Renal cortical epithelial cell (primary cell): ENCODE measurements at places on chromosomes 11 and 22. TPM values are rescaled to one million over a fixed set of nuclear protein-coding genes. Genes with fewer than 3 reads are reported as not detected.
A peak's percentile ranks its signal among the peaks of the same experiment; 100 is the strongest.

GPHA2 gene
- total RNA-seq = not detected in 2 replicates

CABP4 gene
- total RNA-seq = not detected in 2 replicates

DTX4 gene
- 1.7 and 17.0 TPM in 2 replicates for total RNA-seq

IGLL1 gene
- total RNA-seq = not detected in 2 replicates

CACNA1I gene
- total RNA-seq = 0.10 TPM in 1 of 2 replicates, not detected in the other

SPDYC gene
- not detected in 2 replicates for total RNA-seq

DNA sequence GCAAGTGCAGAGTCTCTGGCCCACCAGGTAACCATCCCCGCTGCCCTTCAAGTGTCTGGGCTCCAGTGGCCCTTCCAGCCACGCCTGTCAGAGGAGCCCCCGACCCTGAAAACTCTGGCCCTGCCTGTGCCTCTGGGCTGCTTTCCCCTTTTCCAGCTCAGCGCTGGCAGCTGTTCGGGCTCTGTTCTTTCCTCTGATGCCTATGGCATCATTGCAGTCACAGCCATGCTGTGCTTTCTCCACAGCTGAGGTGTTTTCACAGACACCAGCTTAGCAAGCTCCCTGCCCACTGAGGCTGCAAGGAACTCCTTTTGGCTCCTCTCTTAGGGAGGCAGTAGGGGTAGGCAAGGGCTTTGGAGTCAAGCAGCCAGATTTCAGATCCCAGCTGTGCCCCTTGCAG, 21.2 kb downstream of the P2RX3 start:
- DNase-seq = no peak

- no peak for DNase-seq
Measured at GRCh38 chr11:33448461-33449130, 191.4 kb downstream of the HIPK3 start.

- DNase-seq = peak; percentile 7
Measured at GRCh38 chr11:70371241-70371640, 27.1 kb upstream of the CTTN start.

GRCh38 chr11:79342686-79343085, 98.1 kb downstream of the TENM4 start:
- DNase-seq = no peak

GRCh38 chr11:100581318-100581717, 105.8 kb upstream of the ARHGAP42 start:
- no peak for DNase-seq

GRCh38 chr11:115450519-115450918, 53.7 kb downstream of the CADM1 start:
- no peak for DNase-seq

- DNase-seq = no peak
Measured at GRCh38 chr11:120522021-120522420, 10.5 kb downstream of the GRIK4 start.

DNA sequence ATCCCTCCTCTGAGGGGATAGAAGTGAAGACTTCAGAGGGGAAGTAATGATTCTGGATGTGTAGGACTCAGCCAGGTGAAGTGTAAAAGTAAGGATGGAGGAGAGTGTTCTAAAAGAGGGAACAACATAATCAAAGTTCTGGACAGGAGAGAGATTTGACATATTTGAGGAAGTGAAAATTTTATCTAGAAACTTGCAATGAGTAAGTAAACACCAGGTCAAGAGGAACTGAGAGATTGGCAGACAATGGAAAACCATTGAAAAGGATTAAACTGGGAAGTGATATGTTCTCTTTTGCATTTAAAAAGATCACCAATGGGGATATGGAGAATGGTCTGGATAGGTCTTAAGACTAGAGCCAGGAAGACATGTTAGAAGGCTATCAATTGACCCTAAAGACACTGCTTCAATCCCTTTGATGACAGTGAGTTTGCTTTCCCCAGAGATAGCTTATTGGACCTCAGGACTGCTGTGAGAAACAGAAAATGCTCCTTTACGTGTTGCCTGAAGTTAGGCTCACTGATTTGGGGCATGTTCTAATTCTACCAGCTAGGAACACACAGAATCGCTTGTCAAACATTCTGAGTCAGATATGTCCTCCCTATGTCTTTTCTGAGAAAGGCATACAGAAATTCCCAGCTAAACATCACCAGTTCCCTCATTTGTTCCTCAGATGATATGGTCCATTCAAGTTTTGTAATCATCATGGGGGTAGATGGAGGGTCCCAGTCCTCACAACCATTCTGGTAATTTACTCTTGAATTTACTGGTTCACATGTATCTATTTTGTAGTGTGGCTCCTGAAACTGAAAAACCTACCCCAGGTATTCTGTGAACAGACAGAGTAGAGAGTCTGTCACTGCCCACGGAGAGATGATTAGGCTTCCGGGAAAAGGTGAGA, 144.9 kb downstream of the MAML2 start:
- DNase-seq = no peak

DNA sequence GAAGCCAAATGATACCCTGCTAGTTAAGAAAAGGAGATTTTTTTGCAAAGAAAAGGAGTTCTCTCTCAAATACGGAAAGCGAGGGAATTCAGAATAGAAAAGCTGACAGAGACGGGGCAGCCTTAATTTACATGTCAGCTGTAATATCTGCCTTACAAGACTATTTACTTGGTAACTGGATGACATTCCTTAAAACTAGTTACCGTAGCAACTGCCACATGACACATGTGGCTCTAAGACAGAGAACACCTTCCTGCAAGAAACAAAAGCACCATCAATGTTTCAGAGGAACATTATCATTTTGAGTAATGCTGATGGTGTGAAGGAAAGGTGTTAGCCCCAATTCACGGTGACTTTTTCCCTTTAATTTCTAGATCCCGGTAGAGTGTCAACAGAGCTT, 222.1 kb downstream of the LRRC4C start:
- DNase-seq = peak; percentile 2

- no peak for DNase-seq
Measured at GRCh38 chr11:120034176-120034875, 103.6 kb downstream of the TRIM29 start.

DNA sequence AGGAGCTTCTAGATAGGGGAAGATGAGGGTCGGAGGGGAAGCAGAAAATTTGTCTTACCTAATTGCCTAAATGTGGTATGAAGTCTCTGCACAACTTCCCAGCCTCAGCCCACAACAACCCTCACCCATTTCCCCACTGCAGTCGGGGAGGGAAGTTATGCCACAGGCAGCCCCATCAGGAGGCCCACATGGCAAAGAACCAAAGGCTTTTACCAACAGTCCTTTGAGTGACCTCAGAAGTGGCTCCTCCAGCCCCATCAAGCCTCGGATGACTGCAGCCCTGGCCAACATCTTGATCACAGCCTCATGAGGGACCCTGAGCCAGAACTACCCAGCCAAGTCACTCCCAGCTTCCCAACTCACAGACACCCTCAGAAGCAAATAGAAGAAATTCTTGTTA, 54.8 kb downstream of the CHST1 start:
- DNase-seq = no peak

DNA sequence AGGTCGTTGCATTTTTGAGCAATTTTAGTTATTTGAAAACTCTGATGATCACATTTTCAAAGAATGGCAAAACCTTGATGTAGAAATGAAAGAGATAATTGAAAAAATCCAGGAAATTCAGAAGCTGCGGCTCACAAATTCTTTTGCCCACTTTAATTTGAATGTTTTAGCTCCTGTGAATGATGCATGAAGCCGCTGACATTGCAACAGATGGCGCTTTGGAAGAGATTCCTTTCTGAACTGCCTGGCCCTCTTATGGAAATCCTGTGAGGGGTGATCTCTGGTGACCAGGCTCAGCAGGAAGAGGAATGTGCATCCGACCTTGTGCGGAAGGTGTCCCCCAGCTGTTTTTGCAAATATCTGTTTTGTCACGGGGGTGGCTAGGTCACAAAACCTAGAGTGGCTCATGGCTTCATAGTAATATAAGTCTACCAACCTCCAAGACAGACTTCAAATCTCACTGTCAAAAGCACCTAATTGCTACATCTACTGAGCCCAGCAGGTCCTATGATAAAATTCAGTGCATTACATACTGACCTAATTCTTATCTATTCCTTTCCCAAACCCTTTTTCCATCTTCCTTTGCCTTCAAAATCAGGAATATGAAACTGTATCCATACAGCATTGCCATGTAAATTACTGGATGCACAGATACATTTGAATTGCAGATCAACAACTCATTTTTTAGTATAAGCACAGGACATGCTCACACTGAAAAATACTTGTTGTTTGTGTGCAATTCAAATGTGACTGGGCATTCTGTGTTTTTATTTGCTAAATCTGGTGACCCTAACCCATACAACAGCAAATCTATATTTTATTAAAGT, 412.7 kb downstream of the ETS1 start:
- peak; percentile 26 for DNase-seq

GRCh38 chr22:25146906-25147641, 52.6 kb upstream of the CRYBB3 start:
- no peak for DNase-seq

DNA sequence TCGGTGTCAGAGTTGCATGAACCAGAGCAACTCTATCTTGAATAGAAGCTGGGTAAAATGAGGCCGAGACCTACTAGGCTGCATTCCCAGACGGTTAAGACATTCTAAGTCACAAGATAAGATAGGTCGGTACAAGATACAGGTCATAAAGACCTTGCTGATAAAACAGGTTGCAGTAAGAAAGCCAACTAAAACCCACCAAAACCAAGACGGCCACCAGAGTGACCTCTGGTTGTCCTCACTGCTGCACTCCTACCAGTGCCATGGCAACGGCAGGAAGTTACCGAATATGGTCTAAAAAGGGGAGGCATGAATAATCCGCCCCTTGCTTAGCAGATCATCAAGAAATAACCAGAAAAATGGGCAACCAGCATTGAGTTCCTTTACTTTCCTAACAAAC, 2.4 kb upstream of the KAT5 start:
- no peak for DNase-seq

DNA sequence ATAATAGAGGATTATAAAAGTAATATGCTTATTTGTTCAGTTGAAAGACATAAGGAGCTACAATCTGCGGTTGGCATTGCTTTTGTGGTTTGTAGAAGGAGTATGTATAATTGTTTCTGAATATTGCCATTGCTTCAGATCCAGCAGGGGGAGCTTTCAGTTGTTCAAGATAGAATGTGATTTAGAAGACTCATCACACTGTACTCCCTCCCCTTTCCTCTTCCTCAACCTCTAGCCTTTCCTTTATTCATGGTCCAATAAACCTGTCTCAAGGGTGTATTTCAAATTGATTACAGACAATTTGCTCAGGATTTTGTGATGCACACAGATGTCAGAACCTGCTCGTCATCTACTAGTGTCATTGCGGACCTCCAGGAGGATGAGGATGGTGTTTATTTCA, 9.8 kb downstream of the PRMT3 start:
- DNase-seq = peak; percentile 66

GRCh38 chr11:6633422-6634408, 14.5 kb upstream of the TPP1 start:
- DNase-seq = no peak

DNA sequence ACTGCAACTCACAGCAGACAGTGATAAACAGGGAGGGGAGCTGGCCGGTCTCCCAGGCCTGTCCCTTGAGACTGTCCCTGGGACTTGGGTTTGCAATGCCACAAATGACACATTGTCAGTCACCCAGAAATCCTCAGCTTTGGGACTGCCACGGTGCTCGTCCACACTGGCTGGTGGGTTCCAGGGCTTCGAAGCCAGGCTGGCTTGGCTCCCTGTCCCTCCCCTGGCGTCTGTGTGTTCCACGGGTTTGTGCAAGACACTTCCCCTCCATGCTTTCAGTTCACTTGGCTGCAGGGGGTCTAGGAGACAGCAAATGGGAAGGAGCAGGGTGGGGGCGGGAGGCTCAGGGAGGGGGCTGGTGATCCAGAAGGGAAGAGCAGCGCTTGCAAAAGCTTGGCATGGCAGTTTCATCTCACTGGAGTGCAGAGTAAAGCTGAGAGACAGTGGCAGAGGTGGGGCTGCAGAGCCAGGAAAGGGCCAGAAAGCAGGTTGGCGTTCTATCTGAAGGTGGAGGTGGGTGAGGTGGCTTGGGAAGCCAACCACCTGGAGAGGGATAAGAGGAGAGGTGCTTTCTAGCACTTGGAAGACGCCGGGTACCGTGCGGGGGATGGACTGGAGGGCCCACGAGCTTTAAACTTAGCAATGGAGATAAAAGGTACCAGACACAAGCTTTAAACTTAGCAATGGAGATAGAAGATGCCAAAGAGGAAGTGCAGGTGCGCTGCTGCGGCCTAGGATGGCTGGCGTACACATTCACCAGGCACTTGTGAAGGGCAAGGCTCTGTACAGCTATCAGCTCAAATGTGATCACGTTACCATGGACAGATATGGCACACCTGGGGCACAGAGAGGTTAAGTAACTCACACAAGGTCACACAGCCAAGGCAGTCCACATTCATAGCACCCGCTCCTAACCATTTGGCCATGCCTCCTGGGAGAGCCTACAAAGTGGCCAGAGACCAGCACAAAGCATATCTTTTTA, 86.4 kb upstream of the SHISAL1 start:
- no peak for DNase-seq

GRCh38 chr11:9745411-9746211, 81.7 kb downstream of the SWAP70 start:
- no peak for DNase-seq

DNA sequence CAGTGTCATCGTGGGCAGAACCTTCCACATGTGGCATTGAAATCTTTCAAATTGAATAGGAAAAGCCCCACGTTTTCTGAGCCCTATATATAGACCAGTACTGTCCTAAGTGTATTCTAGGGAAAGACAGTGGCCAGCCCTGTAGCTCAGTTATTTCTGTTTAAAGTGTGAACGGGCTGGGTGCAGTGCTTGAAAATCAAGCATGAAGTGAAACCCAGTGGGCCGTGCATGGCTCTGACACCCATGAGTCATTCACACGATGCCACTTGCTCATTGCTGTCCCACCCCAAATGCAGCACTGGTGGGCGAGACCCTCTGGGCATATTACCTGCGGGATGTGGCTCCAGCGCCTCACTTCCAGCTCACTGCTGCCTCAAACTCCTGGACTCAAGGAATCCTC, 29.8 kb upstream of the CCDC188 start:
- DNase-seq = peak; percentile 3

GRCh38 chr22:27032091-27032761, 374.8 kb downstream of the MIAT start:
- DNase-seq = no peak

DNA sequence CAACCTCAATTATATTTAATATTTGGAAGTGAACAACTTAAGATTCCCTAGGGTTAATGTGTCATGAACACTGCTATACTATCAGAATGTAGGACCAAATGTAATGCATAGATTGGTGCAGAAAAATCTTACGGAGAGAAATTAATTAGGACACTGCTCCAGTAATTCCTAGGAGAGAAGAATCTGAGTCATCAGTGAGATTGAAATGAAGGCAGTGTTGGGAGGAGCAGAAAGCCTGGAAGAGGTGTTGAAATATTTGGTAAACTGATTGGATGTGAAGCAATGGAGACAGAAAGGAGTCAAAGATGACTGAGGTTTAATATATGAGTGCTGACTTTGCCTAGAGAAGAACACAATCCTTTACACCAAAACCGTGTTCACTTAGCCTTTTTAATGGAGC, 836.0 kb downstream of the FAM181B start:
- no peak for DNase-seq

DNA sequence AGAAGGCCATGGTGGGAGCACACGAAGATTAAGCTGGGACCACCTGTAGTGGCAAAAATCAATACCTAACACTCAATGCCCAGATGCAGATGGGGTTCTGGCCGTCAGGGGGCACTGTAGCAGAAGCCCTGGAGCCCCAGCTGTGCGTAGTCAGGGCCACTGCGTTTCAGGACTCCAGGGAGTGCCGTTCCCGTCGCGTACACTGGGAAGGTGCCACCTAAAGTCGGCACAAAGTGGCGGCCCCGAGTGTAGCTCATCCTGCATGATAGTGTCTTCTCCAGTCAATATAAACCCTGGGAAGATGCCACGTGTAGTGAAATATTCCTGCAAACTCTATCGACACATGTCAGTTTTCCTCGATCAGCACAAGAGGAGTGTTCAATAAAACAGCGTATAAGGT, 123.8 kb upstream of the NTM start:
- no peak for DNase-seq

- no peak for DNase-seq
Measured at GRCh38 chr11:67265633-67266448, 432 bp upstream of the GRK2 start.
